ENCODE measurements at places on chromosomes 16 and 17.

- DNase-seq, result no peak
Observed at GRCh38 chr17:8997994-8998628, 23.2 kb upstream of the NTN1 start.

DNA sequence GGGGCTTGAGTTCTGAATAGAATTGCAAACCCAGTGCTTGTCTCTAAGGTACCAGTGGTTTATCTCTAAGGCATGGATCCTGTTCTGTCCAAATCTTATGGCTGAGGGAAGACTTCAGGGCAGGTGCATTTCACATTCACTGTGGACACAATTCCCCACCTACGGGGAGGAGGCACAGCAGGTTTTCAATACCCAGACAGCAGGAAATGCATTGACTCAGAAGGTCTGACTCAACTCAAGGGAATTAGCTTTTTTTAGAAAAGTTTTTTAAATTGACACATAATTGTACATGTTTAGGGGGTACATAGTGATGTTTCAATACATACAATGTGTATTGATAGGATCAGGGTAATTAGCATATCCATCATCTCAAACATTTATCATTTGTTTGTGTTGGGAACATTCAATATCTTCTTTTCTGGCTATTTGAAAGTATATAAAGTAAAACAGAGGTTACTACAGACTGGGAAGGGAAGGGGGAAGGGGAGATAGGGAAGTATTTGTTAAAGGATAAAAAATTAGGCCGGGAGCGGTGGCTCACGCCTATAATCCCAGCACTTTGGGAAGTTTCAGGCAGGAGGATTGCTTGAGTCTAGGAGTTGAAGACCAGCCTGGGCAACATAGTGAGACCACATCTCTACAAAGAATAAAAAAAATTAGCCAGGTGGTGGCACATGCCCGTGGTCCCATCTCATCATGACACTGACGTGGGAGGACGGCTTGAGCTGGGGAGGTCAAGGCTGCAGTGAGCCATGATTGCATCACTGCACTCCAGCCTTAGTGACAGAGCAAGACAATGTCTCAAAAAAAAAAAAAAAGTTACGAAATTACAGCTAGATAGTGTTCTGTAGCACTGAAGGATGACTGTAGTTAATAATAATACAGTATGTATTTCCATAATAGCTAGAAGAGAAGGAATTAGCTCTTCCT is 54.9 kb downstream of the RGS9 start:
- no peak for DNase-seq

- DNase-seq, result no peak
Observed at GRCh38 chr16:51761001-51761400, 609.9 kb upstream of the SALL1 start.

GRCh38 chr16:181565-182021 is 1.3 kb downstream of the HBQ1 start:
- peak; percentile 78 for DNase-seq

DNA sequence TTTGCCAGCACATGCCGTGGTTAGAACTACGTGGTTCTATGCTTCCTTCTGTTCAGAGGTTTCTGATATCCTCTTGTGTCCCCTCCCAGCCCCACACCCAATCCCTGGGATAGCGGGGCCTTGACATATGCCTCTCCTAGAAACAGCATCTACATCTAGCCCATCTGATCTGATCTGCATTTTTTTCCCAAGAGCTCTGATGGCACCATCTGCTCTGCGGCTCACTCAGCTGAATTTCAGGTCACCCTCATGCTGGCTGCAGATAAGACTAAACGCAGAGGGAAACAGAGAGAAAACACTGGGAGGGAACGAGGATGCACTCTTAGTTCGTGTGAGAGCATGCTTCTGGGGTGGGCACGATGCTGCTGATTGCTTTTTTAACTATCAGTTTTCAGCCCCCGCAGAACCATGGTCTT is 10.7 kb downstream of the WIPI1 start:
- DNase-seq, result no peak

DNA sequence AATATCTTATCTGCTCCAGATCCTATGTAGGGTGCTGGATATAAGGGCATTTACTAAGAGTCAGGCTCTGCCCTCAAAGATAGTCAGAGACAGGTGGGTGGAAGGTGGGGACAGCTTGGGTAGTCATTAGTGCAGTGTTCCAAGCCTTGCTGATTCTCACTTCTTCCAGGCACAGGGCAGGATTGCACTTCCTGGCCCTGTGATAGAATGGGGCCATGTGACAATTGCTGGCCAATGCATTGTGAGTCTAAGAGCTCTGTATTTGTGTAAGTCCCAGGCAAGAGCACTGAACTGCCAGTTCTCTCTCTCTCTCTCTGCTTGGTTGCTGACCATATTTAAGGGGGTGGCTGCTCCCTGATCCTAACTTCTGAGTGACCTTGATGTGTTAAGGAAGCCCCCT is 112.1 kb downstream of the C16orf78 start:
- DNase-seq, result no peak

- no peak for DNase-seq
Observed at GRCh38 chr17:82315703-82316358, 1.6 kb downstream of the CD7 start.

DNA sequence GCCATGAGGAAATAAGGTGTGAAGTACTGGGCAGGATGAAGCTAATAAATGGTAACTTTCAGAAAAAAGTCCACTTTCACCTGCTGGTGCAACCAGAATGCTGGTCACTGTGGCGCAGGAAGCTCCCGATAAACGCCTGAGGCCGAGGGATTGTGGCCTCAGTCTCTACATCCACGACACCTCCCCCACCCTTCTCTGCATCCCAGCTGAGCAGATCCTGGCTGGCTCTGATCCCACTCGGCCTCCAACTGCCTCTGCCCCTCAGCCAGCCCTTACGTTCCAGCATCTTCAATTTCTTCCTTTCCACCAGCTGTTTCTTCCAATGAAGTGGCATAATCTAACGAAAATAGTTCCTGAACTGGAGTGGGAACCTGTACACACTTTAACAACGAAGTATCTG is 49.5 kb downstream of the COX4I1 start:
- no peak for DNase-seq

DNA sequence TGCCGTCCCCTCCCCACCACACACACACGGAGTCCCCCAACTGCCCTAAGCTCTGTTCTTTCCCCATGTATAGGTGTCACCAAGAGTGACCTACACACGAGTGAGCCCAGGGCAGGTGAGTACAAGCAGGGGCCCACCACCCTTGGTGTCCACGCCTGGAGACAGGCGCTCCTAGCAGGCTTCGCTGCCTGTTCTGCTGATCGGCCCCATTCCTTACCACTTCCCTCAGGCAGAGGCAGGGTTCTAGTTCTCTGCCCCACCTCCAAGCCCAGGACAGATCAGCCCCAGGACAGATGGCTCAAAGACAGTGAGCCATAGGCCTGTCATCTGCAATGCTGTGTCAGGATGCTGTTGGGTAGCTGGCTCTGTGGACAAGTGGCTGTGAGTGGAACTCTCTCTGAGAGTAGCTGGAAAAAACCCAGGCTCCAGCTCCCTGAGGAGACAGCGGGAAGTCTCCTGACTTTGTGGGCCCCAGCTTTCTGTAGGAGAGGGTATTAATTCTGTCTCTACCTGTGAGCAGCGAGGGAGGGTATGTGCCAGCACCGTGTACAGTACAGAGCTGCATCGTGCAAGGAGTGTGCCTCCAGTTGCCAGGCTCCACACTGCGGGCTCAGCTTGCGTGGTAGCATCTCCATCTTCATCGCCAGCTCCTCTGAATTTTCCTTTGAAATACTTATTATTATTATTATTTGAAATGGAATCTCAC is 897 bp downstream of the TP53I13 start:
- DNase-seq, result peak; percentile 76

- DNase-seq, result no peak
Observed at GRCh38 chr17:49624896-49625295, 49.2 kb downstream of the NXPH3 start.

DNA sequence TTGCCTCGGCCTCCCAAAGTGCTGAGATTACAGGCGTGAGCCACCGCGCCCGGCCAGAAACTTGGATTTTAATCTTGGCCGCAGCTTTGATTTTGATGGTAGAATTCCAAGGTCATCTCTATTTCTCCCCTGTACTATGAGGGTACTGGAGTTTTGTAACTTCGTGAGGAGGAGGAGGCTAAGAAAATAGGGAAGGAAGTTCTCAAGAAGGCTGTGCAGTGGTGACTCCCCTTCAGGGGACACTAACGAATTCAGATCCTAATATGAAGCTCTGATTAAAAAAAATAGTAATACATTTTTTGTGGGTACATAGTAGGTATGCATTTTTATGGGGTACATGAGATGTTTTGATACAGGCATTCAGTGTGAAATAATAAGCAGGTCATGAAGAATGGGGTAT is 55.9 kb downstream of the LDHD start:
- DNase-seq, result no peak

DNA sequence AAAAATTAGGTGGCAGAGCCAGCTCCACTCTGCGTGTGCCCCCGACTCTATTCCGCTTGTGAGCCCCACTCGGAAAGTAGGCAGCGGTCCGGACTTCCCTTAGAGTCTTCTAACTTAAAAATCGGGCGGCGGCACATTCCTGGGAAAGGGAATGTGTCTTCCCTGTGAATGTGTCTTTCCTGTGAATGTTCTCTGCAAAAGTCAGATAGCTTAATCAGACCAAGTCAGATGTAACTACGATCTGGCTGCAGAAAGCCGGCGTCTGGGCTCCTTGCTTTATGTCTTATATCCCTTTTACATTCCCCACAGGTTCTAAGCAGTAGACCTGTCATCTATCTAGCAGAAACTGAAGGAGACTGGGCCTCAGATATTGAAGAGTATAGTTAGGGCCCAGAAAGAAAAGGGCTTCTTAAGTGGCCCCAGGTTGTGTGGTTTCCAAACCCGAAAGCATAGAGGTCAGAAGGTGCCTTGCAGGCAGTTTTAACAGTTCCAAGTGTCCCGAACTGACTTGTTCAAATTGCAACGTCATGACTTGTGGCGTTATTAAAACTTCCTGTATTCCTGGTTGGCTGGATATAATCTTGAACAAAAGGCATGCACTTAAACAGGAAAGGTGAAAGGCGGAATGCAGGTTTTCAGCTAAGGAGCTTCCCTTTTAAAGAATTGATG is 601 bp downstream of the PHKB start:
- no peak for DNase-seq

DNA sequence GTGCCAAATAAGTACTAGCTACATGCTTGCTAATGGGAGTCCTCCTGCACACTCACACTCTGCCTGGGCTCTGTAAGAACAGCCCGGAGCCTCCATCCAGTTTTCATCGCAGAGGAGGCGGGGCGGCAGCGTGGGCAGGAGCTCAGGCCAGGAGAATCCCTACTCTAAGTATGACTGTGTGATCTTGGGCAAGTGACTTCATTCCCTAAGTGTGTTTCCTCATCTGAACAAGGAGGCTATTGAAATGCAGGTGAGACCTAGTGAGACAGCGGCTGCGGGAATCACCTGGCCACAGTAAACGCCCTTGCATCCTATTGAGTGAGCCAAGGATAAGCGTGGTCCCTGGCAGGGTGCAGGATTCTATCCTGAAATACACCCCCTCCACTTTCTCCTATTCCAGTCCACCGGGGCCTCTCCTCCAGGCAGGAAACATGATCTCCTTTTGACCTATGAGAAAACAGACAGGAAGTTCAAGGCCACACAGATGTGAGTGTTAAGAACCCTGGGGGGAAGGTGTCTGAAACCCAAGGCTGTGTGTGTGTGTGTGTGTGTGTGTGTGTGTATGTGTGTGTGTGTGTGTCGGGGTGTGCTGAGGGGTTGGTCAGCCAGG is 5.2 kb upstream of the RAI1 start:
- DNase-seq, result no peak

DNA sequence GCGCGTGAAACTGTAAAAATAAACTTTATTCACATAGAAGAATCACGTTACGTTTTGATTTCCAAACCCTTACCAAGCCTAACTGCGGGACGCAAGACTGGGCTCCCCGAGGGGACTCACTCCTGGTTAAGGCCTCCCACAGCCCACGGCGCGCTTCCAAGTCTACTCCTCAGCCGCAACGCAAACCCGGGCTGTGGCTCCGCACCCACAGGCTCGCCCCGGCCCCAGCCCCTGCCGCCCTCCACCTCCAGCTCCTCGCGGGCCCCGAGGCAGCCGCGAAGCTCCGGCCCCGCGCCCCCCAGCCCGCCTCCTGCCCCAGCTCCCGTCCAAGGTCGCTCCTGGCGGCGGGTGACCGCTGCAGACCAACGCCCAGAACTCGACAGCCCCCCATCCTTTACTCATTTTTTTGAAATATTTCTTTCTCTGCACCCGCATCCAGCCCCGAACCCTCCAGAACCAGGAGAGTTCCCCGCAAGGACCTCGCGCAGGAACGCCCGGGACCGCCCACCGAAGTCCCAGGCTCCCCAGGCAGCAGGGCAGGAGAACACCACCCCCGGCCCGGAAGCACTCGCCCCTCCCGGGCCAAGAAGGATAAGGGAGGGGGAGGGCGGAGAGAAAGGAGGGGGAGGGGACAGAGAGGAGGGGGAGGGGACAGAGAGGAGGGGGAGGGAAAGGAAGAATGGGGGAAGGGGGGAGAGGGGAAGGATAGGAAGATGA is 912 bp downstream of the USP22 start:
- peak; percentile 93 for DNase-seq

GRCh38 chr16:74718140-74718539 is 17.5 kb upstream of the MLKL start:
- DNase-seq, result no peak

- DNase-seq, result no peak
Observed at GRCh38 chr17:640436-640835, 74.2 kb downstream of the VPS53 start.

- DNase-seq, result no peak
Observed at GRCh38 chr17:54780238-54780637, 120.4 kb upstream of the TOM1L1 start.

GRCh38 chr17:31608659-31609254 is 217.3 kb downstream of the RAB11FIP4 start:
- peak; percentile 26 for DNase-seq

GRCh38 chr16:7423434-7424044 is 90.9 kb downstream of the RBFOX1 start:
- DNase-seq, result no peak

DNA sequence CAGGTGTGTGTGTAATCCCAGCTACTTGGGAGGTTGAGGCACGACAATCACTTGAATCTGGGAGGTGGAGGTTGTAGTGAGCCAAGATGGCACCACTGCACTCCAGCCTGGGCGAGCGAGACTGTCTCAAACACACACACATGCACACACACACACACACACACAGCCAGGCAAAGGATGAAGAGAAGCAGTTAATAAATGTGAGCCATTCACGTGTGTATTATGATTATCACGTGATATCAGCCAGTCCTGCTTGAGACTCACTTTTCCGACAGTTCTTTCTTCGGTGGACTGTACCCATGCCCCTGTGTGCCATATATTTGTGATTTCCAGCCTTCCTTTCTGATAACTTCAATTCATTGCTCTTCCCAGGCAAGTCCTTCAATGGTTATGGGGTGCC is 119.3 kb downstream of the PRKCB start:
- peak; percentile 7 for DNase-seq

GRCh38 chr16:48959204-48959603 is 322.4 kb downstream of the CBLN1 start:
- DNase-seq, result no peak

DNA sequence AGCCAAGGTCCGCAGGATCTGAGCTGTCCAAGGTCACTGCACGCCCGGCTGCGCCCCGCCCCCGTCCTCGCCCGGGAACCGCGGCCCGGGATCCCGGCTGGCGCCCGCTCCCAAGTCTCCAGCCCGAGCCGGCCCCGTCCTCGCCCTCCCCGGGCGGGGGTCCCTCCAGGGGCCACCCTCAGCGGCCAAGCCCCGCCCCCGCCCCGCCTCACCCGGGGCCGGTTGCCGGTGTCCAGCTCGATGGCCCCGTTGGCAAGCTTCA is 216 bp downstream of the VPS9D1 start:
- DNase-seq, result no peak
